Panc1 (cell line): ENCODE measurements at places on chromosomes 12 and 14. TPM values are rescaled to one million over a fixed set of nuclear protein-coding genes. Genes with fewer than 3 reads are reported as not detected.

Gene MGP
- 0.72 TPM for total RNA-seq

Gene ACYP1
- total RNA-seq: 21.3 TPM

GRCh38 chr12:27493260-27493940 lies 30.6 kb upstream of the PPFIBP1 start:
- DNase-seq: peak; percentile 12
- H3K27me3 ChIP-seq: no peaks in the 10 kb centered on the region
- H3K36me3 ChIP-seq: no peaks in the 10 kb centered on the region
- H3K4me1 ChIP-seq: no peaks in the 10 kb centered on the region

Gene TMEM179
- total RNA-seq: 3.4 TPM

Gene SLC35E3
- total RNA-seq: 15.9 TPM

- no peaks in the 10 kb centered on the region; the same call in 1 of the 2 replicates for H3K27me3 ChIP-seq
- DNase-seq: no peak
- no peak overlapping the region for H3K4me3 ChIP-seq
- H3K4me1 ChIP-seq: no peaks in the 10 kb centered on the region
- H3K36me3 ChIP-seq: no peaks in the 10 kb centered on the region
- H3K27ac ChIP-seq: no peak overlapping the region
Observed at GRCh38 chr14:91237219-91237618, 7.3 kb downstream of the GPR68 start.

- H3K4me1 ChIP-seq: no peaks in the 10 kb centered on the region
- H3K4me3 ChIP-seq: no peak overlapping the region
- H3K27ac ChIP-seq: no peak overlapping the region
- no peaks in the 10 kb centered on the region for H3K36me3 ChIP-seq
Observed at GRCh38 chr14:32421781-32422180, 92.7 kb downstream of the AKAP6 start.

Gene IAPP
- not detected for total RNA-seq

GRCh38 chr12:123998991-123999359 lies 26.0 kb downstream of the ZNF664 start:
- no peak overlapping the region for H3K4me3 ChIP-seq
- H3K4me1 ChIP-seq: no peaks in the 10 kb centered on the region
- H3K36me3 ChIP-seq: 0 out of 2 replicates have a peak, but pooled peaks cover 3% of the 10 kb centered on the region
- H3K27ac ChIP-seq: no peak overlapping the region
- DNase-seq: no peak
- no peaks in the 10 kb centered on the region for H3K27me3 ChIP-seq

DNA sequence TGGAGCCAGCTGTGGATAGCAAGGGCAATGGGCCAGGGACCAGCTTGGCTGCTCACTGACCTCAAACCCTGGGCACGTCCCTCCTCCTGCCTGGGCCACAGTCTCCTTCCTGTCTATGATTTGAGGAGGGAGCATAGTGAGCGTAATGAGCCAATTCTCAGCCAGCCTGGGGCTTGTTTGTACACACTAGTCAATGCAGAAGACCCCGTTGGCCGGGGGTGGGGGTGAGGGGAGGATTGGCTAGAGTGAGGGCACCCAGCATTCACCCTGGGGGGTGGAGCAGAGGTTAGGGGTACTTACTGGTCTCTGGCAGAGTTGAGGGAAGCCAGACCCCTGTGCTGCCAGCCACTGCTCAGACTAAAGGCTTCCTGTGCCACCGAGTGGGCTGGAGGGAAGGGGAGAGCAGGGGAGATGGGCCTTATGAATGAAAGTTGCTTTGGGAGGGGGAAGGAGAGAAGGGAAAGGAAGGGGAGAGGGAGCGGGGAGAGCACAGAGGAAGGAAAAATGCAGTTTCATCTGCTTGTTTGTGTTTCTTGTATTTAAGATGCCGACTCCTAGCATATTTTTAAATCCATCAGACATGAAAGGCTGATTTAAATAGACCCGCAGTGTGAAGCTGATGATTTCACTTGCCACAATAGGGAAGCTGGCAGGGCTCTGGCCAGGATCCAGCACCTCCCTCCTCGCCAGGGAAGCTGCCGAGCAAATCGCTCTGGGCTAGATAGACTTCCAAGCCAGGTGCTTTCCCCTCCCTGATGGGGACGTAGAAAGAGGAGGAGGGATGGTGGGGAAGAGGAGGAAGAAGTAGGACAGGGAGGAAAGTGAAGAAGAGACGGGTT lies 114.0 kb downstream of the PRMT8 start:
- no peaks in the 10 kb centered on the region for H3K36me3 ChIP-seq
- no peaks in the 10 kb centered on the region for H3K4me1 ChIP-seq
- no peak for DNase-seq
- H3K4me3 ChIP-seq: no peak overlapping the region

DNA sequence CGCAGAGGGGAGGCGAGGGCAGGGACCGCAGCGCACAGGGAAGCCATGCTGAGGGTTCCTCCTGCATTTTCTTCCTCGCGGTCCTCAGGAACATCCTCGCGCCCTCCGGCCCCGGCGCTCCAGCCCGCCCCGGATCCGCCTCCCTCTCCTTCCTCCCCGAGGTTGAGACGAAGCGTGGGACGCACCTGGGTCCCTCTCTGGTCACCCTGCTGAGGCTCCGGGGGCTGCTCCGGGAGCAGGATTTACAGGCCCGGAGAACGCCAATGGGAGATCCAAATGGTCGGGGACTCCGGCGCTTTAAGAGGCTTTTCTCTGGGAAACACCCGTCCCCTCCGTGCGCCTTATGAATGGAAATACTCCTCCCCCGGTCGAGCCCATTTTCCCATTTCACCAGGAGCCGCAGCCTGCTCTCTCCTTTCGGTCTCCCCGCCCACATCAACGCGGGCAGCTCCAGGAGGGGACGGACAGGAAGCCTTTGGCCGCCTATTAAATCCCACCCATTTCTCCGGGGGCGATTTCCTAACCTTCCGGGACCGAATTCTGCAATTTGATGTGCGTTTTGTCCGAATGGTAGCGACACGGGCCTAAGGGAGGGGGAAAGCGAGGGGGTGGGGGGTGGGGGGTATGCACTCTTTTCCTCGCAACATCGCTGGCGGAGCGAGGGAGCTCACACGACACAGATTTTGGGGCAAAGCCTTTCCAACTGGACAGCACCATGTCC lies at the start of gene UNC79:
TSS of gene UNC79 (plus strand) at position 625 of the 721 bp plus-strand sequence. CDS start at position 716, 91 bp downstream.
- H3K4me1 ChIP-seq: no peaks in the 10 kb centered on the region
- no peak within 1 kb of the TSS; the same call in 1 of the 2 replicates for H3K4me3 ChIP-seq
- DNase-seq: no peak
- H3K27ac ChIP-seq: no peak within 1 kb of the TSS
- no peaks in the 10 kb centered on the region for H3K36me3 ChIP-seq

DNA sequence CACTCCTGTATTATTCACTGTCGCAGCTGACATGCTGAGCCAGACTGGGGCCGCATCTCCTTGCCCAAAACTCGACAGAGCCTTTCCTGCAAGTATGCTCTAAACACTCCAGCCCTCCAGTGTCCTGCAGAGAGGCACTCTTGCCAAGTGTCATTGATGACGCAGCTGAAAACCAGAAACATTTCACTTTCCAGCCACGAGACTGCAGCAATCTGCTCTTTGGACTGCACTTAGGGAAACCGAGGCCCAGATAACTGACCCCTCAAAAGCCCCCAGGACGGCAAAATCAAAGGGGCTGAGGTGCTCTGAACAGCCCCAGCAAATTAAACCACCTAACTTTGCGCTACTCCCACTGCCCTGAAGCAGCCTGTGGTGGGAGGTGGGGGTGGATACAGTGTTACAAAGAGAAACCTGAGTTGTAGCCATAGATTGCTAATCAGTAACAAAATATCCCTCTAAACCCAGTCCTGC lies 2.6 kb downstream of the CCDC85C start:
- H3K27me3 ChIP-seq: no peaks in the 10 kb centered on the region
- peak overlapping the region; percentile 84 for H3K27ac ChIP-seq
- H3K4me1 ChIP-seq: peaks cover 52% of the 10 kb centered on the region
- H3K4me3 ChIP-seq: peak overlapping the region; percentile 73
- DNase-seq: no peak
- peaks cover 2% of the 10 kb centered on the region; the same call in 1 of the 2 replicates for H3K36me3 ChIP-seq

Gene CTSG
- not detected for total RNA-seq

Gene RASSF9
- 0.33 TPM for total RNA-seq

Gene TMTC1
- total RNA-seq: 0.28 TPM

DNA sequence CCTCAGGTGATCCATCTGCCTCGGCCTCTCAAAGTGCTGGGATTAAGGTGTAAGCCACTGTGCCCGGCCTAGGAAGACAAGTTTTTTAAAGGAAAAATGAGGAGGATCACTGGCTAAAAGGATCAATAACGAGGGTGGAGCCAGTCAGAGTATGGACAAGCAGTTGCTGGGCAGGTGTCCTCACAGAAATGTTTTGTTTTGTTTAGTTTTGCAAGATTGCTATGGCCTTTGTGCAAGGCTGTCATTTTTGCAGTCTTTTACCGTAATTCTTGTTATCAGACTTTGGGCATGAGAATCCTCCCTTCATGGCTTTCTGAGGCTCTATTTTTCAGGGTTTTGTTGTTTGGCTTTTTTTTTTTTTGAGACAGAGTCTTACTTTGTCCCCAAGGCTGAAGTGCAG lies 11.9 kb upstream of the METAP2 start:
- H3K4me1 ChIP-seq: no peaks in the 10 kb centered on the region
- no peaks in the 10 kb centered on the region for H3K36me3 ChIP-seq
- no peak for DNase-seq
- no peaks in the 10 kb centered on the region for H3K27me3 ChIP-seq
- no peak overlapping the region for H3K4me3 ChIP-seq

GRCh38 chr14:61470261-61470960 lies 149.0 kb downstream of the PRKCH start:
- no peak for DNase-seq
- H3K27ac ChIP-seq: no peak overlapping the region
- no peaks in the 10 kb centered on the region for H3K36me3 ChIP-seq
- no peak overlapping the region for H3K4me3 ChIP-seq

DNA sequence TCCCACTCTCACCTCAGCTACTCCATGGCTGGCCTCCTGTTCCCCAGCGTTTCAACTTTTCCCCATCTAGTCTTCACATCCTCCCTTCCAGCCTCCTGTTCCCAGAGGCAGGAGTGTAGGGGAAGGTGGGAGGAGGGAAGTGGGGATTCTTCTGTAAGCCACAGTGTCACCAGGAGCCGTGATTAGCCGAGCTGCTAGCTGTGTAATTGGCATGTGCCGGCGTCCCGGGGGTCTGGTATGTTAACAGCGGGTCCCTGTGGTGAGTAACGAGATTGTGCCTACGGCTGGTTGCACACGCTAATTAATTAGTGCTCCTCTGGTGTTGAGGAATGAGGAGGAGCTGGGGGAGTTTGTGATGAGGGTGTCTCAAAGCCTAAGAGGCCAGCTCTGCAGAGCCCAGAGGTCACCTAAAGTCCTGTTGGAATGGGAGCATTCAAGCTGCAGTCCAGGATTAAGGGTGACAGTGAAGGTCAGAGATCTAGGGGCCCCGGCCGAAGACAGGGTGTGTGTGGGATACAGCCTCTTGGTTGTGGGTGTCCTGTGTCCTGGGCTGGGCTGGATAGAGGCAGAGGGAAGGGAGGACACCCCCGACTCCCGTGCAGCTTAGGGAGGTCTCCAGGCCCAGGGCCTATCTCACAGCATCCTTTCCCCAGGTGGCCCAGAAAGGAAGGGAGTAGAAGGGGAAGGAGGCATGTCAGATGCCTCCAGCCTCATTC lies 10.0 kb upstream of the CALCOCO1 start:
- H3K27ac ChIP-seq: no peak overlapping the region
- H3K36me3 ChIP-seq: no peaks in the 10 kb centered on the region
- no peaks in the 10 kb centered on the region for H3K27me3 ChIP-seq
- DNase-seq: no peak

DNA sequence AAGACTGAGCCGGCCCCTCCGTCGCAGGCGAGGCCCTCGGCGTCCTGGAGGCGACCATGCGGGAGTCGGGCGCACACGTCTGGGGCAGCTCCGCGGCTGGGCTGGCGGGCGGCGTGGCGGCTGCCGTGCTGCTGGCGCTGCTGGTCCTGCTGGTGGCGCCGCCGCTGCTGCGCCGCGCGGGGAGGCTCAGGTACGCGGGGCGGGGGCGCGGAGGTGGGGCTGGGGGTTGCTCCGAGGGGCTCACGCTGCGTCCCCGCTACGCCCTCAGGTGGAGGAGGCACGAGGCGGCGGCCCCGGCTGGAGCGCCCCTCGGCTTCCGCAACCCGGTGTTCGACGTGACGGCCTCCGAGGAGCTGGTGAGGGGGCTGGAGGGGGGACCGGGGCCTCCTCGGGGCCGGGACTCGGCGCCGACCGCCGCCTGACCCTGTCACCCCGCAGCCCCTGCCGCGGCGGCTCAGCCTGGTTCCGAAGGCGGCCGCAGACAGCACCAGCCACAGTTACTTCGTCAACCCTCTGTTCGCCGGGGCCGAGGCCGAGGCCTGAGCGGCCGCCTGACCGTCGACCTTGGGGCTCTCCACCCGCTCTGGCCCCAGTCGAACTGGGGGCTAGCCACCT lies 7.8 kb downstream of the AMN start:
- no peak overlapping the region for H3K27ac ChIP-seq
- no peak for DNase-seq
- no peaks in the 10 kb centered on the region for H3K36me3 ChIP-seq
- no peaks in the 10 kb centered on the region for H3K27me3 ChIP-seq

GRCh38 chr14:101944451-101944850 lies 19.9 kb upstream of the DYNC1H1 start:
- H3K36me3 ChIP-seq: peaks cover 7% of the 10 kb centered on the region; the same call in 1 of the 2 replicates
- H3K4me3 ChIP-seq: no peak overlapping the region
- no peaks in the 10 kb centered on the region for H3K27me3 ChIP-seq
- DNase-seq: no peak
